ENCODE measurements at places on chromosomes 4 and X.

- no peak for DNase-seq
These were observed 77.5 kb downstream of the MAGED4 start for GRCh38 chrX:52262195-52262546.

DNA sequence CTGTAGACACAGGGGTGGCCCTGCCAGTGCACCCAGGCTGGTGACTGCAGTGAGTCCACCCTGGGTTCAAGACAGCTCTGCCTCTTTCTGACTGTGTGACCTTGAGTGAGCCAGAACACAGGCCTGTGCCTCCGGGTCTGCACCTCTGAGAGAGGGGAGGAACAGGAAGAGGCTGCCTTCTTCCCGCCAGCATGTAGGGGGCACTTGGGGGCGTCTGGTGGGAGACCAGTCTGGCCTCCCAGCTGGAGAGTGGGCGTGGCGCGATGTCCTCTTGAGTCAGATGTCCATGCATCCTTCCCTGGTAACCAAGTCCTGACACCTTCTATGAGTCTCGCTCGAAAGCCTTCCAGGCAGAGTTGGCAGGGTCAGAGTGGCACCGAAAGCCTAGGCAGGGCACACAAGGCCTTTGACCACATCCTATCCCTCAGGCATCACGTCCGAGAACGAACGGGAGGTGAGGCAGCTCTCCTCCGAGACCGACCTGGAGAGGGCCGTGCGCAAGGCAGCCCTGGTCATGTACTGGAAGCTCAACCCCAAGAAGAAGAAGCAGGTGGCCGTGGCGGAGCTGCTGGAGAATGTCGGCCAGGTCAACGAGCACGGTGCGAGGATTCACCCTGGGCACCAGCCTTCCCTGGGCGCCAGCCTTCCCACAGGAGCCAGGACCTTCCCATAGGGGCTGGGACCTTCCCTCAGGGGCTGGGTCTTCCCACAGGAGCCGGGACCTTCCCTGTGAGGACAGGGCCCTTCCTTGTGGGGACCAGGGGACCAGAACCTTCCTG lies 21.3 kb downstream of the WFS1 start:
- no peak for DNase-seq

DNA sequence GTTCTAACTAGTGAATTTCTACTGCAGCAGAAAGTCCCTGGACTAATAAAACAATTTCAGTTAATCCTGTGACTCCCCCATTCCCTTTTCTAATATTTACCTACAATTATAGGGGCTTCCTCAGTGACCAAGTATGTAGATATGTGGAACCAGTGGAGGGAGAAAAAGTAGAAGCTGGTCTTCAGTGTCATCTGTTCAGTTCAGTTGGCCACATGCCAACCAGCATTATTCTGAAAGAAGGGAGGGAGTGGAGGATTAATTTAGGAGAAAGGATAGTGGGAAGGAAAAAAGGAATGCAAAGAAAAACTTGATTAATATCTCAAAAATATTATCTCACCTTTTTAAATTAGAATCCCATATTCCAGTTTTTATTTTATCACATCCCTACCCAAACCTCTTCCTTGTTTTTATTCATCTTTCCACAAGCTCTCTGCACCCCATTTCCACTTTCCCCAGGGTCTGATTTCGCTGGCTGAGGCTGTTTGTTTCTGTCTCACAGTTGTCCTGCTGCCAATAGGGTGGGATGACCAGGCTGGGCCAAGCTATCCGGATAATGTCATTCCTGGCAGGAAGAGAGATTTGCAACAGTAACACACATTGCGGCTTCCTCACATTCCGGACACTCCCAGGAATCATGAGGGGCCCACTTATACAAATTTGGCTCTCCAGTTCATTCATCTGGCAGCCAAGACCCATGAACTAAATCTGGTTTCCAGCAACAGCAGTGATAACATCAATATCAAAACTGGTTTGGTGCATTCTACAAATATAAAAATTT lies 24.6 kb upstream of the ANTXR2 start:
- DNase-seq, result no peak

GRCh38 chr4:184477201-184477999 lies 3.0 kb upstream of the IRF2 start:
- no peak for DNase-seq

GRCh38 chrX:123570011-123570590 lies 162.8 kb downstream of the THOC2 start:
- DNase-seq, result no peak

DNA sequence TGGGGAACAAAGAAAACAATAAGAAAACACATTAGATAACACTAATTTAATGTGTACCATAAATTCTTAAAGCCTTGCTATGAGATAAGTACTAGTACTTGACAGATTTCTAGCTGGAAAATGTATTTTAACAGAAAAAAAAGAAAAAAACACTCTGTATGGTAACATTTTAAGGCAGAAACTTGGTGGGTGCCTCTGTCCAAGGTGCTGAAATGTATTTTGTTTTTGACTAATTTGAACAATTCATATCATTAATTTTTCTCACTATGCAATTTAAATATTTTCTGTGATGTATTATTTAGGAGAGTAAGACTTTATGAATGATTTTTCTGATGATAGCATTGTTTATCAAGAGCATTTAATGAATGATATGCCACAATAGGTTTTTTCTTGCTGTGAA lies 107.5 kb downstream of the GABRG1 start:
- no peak for DNase-seq

- no peak for DNase-seq
These were observed 174.6 kb downstream of the SOWAHB start for GRCh38 chr4:76723373-76723772.

- no peak for DNase-seq
These were observed 32.1 kb downstream of the TMEM131L start for GRCh38 chr4:153497988-153498967.

GRCh38 chr4:54076673-54077072 lies 12.3 kb upstream of the CHIC2 start:
- DNase-seq, result no peak

- DNase-seq, result no peak
These were observed 4.3 kb downstream of the SLC9A7 start for GRCh38 chrX:46754586-46755061.

- DNase-seq, result no peak
These were observed 40.4 kb downstream of the EFHC2 start for GRCh38 chrX:44303119-44303518.

DNA sequence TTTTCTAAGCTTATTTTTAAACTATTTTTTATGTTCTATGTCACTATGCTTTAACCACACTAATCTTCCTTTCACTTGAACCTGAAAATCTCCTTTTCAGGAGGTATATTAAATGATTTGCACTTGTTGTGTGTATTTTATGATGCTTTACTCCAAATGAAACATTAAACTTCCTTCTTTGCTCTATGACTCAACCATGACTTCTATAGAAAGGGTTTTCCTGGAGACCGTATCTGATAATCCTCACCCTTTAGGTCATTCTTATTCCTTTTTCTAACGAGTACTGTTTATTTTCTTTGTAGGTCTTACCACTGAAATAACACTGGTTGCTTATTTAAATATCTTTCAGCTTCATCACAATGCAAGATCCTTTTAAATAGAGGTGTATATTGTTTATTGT lies 1163.2 kb downstream of the PCDH18 start:
- DNase-seq, result no peak

DNA sequence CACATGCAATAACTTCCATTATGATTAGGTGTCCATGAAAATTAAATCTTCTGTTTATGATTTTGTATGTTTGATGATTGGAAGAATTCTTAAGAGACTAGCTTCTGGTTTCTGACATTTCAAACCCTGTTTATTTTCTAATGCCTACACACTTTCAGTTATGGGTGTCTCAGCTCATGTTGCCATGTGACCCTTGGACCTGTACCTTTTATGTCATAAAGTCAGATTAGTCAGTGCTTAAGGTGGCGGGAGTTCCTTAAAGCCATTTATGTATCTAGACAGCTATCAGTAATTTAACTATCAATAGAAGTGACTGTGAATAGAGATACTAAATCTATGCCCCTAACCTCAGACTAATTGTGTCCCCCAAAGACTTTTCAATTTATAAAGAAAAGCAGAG lies 155.6 kb downstream of the GBA3 start:
- no peak for DNase-seq

DNA sequence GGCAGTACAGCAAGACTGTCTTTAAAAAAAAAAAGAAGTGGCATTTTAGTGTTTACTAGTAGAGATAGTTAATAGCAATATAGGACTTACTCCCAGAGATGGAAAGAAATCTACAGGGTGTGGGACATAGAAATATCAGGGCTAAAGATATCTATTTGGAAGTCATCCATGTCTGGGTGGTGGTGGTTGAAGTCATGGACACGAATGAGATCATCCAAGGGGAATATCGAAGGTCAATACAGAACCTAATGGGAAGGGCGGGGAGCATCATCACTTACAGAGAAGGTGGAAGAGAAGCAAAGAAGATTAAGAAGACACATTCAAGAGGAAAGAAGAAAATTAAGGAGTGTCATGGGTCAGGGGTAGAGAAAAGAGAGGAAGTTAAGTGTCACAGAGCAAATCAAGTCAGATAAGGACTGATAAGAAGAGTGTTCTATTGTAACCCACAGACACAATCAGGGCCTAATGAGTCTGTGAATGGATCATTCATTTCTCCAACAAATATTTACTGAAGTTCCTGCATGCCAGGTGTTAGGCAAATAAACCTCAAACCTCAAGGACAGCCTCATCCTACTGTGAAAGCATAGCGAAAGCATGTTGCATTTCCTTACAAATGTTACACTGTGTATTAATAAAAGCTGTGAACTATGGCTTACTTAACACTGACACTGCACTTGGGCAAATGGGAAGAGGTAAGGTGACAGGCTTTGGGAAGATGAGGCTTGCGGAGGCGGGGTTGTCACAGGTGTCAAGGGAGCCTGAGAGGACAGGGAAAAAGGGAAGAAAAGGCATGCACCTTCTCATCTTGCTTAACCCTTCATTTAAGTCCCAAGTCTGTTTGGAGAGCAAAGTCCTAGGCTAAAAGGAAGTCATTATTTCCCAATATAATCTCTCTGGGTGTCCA lies 65.3 kb downstream of the ELOVL6 start:
- DNase-seq, result no peak

DNA sequence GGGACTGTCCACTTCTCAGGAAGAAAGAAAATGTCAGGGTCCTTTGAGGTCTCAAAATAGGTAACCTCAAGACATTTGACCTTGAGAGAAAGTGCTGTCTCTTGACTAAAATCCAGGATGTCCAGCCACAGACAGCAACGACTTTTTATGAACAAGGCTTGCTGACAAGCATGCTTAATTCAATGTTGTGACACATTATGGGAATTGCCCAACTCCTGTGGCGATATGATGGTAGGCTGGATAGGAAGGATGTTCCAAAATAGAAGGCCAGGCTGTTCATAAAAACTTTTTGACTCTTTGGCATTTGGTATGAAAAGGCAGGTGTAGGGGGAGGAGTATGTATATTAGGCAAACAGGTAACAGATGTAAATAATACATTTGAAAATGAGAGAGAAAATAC lies 50.8 kb upstream of the EDNRA start:
- DNase-seq, result no peak

Data from SIG-M5 (cell line).